ENCODE measurements at places on chromosomes 11 and 22.

DNA sequence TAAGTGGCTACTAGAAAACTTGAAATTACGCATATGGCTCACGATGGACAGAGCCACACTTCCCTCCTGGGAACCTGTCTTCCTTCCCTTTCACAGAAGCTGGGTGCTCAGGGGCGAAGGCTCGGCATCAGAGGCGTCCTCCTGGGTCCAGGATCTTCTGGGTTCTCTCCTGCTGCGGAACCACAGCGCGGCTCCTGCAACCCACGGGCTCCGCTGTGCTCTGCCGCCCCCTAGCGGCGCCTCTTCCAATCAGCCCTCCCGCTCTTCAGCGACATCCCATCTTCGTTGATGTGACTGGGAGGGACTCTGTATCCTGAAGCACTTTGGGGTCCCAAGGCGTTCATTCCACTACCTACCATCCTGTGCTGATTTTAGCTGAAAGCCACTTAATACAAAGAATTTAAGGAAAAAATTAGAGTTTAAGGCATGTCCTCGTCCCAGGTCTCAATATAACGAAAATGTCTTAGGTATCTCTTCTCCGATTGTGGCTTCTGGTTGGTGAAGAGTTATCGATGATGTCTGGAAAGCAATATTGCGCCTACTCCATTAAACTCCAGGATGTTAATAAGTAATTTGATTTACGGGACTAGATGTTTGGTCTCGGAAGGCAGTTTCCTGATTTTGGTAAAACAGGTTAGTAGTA is 14.8 kb upstream of the RPS3 start:
- DNase-seq, result peak; percentile 79

GRCh38 chr11:86672007-86672621 is at the start of gene ME3:
Gene ME3, minus strand, starts transcription at chr11:86672616.
- peak; percentile 51 for DNase-seq

GRCh38 chr11:113435190-113435968 is 39.8 kb downstream of the DRD2 start:
- no peak for DNase-seq

GRCh38 chr22:50091092-50091768 is 1.4 kb downstream of the MOV10L1 start:
- no peak for DNase-seq

DNA sequence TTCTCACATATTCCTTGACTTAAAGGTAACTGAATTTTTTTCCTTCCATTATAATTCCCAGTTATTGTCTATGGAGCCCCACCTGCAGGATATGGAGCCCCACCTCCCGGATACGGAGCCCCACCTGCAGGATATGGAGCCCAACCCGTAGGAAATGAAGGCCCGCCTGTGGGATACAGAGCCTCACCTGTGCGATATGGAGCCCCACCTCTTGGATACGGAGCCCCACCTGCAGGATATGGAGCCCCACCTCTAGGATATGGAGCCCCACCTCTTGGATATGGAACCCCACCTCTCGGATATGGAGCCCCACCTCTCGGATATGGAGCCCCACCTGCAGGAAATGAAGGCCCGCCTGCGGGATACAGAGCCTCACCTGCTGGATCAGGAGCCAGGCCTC is 28.1 kb downstream of the WBP2NL start:
- DNase-seq, result no peak

GRCh38 chr11:13110929-13111812 is 102.1 kb downstream of the RASSF10 start:
- DNase-seq, result no peak

DNA sequence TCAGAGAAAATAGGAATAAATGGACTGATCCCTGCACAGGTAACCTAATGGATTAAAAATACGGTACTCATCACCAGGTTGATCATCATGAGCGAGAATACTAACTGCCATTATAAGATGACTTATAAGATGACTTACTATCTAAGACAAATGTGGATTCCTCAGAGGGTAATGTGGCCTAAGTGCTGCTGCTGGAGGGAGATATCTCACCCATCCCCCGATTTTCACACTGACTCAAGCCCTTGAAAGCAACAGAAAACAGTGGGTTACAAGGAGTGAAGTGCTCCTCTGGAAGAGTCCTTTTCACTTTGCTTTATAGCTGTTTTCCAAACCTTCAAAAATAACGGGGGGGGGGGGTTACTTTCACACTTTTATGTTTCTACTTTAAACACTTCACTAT is 920 bp downstream of the TMEM218 start:
- DNase-seq, result no peak

DNA sequence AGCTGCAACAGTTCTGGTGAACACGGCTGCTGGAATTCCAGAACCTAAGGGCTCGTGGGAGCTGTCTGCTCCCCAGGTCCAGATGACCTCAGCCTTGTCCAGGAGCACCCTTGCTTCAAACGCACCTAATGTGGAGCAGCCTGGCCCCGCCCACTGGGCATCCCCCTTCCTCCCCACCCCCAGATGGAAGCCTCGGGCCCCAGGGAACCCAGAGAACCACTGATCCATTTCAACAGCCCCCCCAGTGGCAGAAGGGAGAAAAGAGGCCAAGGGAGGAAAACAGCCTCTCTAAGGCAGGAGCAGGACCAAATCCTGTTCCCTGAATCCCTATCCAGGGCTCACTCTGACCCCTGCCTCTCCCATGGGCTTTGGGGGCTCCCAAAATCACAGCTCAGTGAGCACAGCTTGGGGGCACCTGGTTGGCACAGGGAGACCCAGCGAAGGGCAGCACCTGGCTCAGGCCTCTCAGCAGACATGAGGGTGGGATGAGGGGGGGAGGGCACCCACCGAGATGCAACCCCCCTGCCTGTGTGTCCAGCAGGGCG is 1.2 kb downstream of the CYTH4 start:
- peak; percentile 34 for DNase-seq

DNA sequence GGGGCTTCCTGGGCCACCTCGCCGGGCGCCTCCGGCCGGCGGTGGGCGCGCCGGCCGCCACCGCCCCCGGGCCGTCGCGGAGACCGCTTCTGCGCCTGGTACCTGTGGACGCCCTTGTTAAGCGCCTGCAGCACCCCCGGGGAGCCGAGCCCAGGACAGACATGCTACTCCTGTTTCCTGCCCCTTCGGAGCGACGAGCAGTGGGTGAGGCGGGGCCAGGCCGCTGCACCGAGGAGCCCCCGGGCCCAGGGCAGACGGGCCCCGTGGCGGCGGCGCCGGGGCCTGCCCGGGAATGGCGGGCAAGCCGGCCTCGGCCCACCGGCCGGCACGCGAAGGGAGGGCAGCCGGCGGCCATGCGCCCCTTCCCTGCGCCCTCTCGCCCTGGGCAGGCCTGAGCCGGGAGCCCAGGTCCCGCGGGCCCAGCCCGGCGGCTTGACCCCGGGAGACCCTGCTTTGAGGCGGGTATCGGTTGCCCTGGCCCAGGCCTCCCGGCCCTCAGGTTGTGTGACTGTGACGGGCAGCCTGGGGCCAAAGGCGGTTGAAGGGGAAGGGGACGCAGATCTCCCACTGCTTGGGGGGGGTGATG is 789 bp upstream of the KDM2A start:
- peak; percentile 56 for DNase-seq

DNA sequence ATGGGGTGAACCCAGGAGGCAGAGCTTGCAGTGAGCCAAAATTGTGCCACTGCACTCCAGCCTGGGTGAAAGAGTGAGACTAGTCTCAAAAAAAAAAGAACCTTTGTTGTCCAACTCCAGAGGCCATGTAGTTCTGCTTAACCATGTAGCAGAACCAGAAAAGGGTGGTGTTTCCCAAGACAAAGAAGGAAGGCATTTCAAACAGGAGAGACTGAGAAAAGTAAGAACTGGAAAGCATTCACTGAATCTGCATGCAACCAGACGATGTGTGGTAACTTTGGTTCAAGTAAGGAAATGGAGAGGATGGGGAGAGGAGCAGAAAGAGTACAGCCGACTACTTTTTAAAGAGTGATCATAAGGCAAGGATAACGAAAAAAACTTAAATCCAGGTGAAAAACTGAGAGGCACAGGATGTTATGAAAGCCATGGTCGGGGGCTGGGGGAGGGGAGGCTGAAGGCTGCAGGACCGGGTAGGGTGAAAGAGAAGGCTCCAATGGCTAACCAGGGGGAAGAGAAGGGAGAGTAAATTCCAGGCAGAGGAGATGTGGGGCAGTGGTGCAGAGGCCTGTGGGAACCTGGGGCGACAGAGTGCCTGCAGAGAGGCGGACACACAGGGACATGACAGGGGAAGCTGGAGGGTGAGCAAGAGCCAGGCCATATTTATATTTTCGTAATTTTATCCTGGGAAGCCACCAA is 48.8 kb downstream of the MAPK1 start:
- DNase-seq, result no peak

DNA sequence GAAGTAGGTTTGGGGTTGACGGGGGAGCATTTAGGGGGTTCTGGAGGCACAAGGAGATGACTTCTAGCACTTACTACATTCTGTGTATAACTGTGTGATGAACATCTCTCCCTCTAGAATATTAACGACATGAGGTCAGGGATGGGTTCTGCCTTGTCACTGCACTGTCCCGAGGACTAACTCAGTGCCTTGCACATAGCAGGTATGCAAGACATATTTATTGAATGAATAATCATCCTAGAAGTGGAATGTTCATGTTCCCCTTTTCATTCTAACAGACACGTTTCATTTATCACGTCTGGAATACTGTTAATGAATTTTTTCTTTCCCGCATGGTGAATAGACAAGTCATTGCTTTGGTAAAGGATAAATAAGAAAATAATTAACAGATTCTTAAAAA is 12.6 kb downstream of the SYT13 start:
- no peak for DNase-seq

DNA sequence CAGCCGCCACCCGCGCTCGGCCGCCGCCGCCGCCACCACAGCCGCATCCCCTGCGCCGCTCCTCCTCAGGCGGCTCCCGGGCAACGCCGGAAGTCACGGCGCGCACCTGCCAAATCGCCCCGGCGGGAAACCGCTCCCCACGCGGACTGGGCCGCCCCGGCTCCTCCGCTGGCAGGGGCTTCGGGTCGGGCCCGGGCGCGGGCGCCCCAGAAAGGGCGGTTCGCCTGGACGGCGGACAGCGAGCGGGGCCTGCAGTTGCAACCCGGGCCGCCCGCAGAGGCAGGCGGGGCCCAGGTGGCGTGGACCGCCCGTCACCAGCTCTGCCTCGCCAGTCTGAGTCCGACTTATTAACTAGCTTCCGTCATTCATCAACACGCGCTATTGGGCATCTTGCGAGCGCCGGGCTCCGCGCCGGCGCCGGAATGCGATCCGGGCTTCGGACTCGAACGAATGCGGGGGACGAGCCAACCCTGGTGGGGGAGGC is at the start of gene HIRA:
HIRA (minus strand) TSS at position 85 of the 484 bp plus-strand sequence. CDS start 257 bp downstream, outside the sequence.
- DNase-seq, result peak; percentile 86

DNA sequence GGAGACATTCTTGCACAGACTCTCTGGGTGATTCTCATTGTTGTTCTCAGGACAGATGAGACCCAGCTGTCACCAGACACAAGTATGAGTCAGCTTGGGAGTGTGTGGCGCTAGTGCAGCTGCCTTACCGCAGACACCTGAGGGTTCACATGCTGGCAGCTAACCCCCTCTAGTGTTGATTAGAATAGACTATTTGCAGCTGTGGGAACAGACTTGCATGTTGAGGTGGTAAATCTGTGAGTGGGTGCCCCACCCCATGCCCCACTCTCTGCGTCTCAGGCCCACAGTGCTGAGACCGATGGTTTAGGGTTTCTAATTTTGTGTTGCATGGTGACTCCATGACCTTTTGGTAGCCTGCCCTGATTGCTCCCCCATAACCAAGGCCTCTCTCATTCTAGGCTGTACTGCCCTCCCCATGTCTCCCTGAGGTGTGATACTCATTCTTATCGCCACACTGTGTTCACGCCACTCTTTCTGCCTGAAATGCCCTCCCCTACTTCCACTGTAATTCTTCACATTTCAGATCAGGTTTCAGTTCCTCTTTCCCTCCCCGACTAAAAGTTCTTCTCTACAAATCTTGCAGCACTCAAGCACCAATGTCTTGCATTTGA is 73.7 kb upstream of the KIRREL3 start:
- DNase-seq, result no peak

- DNase-seq, result no peak
These were observed 44.6 kb upstream of the PARVG start for GRCh38 chr22:44136112-44136511.

DNA sequence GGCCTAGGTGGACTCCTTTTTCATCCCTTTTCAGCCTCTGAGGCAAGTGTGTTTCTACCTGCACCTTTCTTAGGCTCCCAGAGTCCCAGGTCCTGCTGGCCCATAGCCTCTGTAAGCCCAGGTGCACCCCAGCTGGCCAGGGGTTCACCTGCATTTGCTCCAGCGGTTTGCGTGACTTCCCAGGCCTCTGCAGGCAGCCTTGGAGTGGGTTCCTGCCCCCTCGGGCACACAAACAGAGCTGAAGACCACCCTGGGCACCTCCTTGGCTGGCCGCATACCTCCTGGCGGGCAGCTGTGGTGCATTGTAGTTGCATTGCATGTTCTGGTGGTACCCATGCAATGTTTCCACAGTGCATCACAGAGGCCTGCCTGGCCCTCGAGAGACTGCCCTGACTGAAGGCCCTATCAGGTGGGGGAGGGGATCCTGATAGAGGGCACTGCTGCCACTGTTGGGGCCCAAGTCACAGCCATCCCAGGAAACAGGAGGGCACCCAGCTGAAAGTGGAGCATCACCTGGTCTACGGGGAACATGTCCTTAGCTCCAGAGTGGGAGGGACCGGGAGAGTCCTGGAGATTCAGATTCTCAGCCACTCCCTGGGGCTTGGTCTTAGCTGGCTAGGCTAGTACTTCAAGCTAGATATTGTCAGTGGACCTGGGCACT is 14.1 kb downstream of the SHISA8 start:
- DNase-seq, result no peak

GRCh38 chr11:57427727-57428082 is 784 bp upstream of the SLC43A3 start:
- no peak for DNase-seq

DNA sequence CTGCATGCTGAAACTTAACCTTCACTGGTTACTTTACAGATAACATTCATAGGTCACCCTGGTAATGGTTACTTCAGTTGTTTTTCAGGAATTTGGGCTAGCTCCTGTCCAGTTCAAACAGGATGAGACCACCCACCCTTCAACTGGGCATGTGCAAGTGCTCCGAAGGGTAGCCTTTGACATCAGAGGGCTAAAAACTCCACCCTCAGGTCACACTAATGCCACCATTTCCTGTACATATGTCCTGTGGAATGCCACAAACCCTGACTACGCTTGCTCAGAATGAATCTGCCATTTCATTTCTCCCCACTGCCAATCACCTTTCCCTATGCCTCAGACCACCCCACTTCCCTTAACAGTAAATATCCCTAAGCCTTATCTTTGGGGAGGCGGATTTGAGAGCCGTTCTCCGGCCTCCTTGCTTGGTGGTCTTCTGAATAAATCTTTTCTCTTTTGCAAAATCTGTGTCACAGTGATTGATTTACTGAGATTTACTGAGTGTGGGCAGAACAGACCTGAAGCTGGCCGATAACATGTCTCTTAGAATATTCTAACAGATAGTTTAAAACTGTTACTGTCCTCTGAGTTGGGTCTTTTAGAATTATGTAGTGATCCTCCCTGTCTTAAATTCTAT is 25.4 kb upstream of the FXYD2 start:
- no peak for DNase-seq

- no peak for DNase-seq
These were observed 27.0 kb upstream of the YWHAH start for GRCh38 chr22:31917227-31917921.

DNA sequence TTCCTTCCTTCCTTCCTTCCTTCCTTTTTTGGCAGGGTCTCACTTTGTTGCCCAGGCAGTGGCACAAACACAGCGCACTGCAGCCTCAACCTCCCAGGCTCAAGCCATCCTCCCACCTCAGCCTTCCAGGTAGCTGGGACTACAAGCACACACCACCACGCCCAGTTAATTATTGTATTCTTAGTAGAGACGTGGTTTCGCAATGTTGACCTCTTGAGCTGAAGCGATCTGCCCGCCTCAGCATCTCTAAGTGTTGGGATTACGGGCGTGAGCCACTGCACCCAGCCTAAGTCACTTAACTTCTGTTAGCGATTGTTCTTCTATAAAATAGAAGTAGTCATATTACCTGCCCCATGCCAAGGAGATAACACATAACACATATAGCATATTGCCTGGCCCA is 2.8 kb upstream of the SYTL2 start:
- no peak for DNase-seq
